ENCODE measurements at places on chromosomes 4 and X. TPM values are rescaled to one million over a fixed set of nuclear protein-coding genes. Genes with fewer than 3 reads are reported as not detected.

PRIMPOL gene
- total RNA-seq = 22.5 TPM

CENPVL2 gene
- not detected for total RNA-seq

KCNIP4 gene
- 2.4 TPM for total RNA-seq

PLK4 gene
- total RNA-seq = 8.7 TPM

NPNT gene
- total RNA-seq = 26.3 TPM

LUZP4 gene
- total RNA-seq = not detected

SSX4 gene
- total RNA-seq = not detected

GIMD1 gene
- total RNA-seq = not detected

ARHGAP6 gene
- total RNA-seq = 4.4 TPM

TLR10 gene
- 0.17 TPM for total RNA-seq

PCSK1N gene
- 19.7 TPM for total RNA-seq

CTAG2 gene
- total RNA-seq = not detected

ZNF518B gene
- 19.5 TPM for total RNA-seq

ITM2A gene
- 16.4 TPM for total RNA-seq

CCSER1 gene
- 11.1 TPM for total RNA-seq

NHS gene
- 2.1 TPM for total RNA-seq

TBC1D1 gene
- 249 TPM for total RNA-seq

CXCL8 gene
- total RNA-seq = 0.78 TPM

LONRF3 gene
- 16.2 TPM for total RNA-seq

ATP1B4 gene
- total RNA-seq = not detected

TEX13C gene
- not detected for total RNA-seq

PCYT1B gene
- total RNA-seq = 2.4 TPM

RAB39B gene
- total RNA-seq = 0.17 TPM

CLDN22 gene
- not detected for total RNA-seq

CT45A1 gene
- total RNA-seq = not detected

BMPR1B gene
- 0.81 TPM for total RNA-seq

FGFBP1 gene
- 34.7 TPM for total RNA-seq

TEX13B gene
- total RNA-seq = not detected

S100G gene
- not detected for total RNA-seq

BCLAF3 gene
- 28.5 TPM for total RNA-seq

GPC4 gene
- total RNA-seq = 18.4 TPM

LCORL gene
- 17.6 TPM for total RNA-seq

TLR2 gene
- total RNA-seq = 12.9 TPM

TXK gene
- 3.1 TPM for total RNA-seq

NUDT11 gene
- 0.43 TPM for total RNA-seq

CXCL11 gene
- total RNA-seq = 0.72 TPM

PDE5A gene
- 131 TPM for total RNA-seq

SPATA4 gene
- total RNA-seq = not detected

MAP3K15 gene
- total RNA-seq = 0.16 TPM

MAGEB10 gene
- not detected for total RNA-seq

F8A2 gene
- total RNA-seq = not detected

SH3D19 gene
- 140 TPM for total RNA-seq

PLAC8 gene
- 1,034 TPM for total RNA-seq

FHIP1A gene
- 53.1 TPM for total RNA-seq

PLS3 gene
- 27.5 TPM for total RNA-seq

ERCC6L gene
- 0.64 TPM for total RNA-seq

PDK3 gene
- 47.1 TPM for total RNA-seq
